Progenitor cell of endocrine pancreas (in vitro differentiated cells): ENCODE measurements at places on chromosomes 12 and 14.

GRCh38 chr14:61326146-61326545 lies 4.8 kb downstream of the PRKCH start:
- DNase-seq = no peak

GRCh38 chr12:5260086-5260485 lies 171.8 kb upstream of the NTF3 start:
- DNase-seq = no peak

- no peak for DNase-seq
These were observed 2.4 kb upstream of the WIF1 start for GRCh38 chr12:65123435-65124063.

GRCh38 chr14:51901475-51902024 lies 41.1 kb downstream of the GNG2 start:
- DNase-seq = no peak

DNA sequence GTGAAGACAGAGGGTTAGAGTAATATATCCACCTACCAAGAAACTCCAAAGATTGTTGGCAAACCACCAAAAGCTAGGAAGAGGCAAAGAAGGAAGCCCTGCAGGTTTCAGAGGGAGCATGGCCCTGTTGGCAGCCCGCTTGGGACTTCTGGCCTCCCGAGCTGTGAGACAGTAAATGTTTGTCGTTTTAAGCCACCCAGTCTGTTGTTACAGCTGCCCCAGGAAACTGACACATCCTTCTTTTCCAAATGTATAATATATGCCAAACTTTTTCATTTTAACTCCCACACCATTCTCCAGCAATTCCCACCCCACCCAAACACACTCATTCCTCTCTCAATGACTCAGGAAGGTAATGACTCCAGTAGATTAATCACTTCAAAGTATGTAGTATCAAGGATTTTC lies 74.0 kb downstream of the RPS29 start:
- no peak for DNase-seq

DNA sequence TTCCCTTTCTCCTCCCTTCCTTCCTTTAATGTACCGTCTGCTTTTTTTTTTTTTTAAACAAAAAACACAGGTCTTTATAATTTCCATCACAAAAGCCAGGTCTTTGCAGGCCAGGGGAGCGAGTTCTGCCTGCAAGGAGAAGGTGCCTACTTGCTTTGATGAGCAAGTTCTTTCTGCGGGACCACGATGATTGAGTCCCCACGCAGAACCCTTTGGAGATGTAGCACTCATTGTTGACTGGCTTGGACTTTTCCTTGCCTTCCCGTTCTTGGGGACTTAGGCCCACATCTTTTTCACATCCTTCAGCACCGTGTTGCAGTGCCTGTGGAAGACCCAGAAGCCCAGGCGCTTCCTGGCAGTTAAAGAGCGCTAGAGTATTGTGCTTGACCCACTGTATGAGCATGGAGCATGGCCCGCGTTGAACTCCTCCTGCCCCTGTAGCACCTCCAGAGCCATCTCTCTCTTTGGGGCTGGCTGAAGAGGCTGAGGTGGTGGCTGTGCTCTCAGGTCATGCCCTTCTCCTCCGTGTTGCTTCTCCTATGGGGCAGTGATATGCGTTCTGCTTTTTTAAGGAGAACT lies 177.6 kb downstream of the EXOC5 start:
- no peak for DNase-seq

DNA sequence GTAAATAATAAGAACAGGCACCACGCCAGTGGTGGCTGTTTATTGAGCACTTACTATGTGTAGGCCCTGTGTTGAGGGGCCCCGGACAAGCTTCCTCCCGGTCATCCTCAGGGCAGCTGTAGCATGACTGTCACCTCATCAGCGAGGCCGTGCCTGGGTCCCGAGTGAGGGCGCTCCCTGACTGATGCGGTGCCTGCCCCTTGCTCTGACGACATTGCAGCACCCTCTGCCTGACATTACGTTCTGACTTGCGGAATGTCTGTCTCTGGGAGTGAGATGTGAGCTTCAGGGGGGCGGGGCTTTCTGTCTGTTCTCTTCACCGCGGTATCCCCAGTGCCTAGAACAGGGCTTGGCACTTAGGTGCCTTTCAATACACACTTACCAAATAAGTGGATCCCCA lies 167.6 kb downstream of the RBM19 start:
- DNase-seq = no peak

DNA sequence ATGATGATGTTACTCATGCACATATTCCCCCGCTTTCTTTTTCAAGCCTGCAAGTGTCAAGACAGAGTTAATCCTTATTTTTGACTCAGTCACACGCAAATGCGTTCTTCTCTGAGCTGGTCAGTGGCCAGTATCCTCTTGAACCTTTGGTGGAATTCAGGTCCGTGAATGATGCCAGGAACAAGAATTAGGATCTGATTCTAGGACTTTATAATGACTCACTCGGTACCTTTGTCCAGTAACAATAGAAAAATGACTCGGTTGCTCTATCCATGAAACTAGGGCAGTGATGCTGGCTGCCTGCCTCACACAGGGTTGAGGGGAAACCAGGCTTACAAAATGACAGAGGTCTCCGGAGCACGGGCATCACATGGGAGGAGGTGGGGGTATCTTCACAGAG lies 185.8 kb upstream of the NUDT4 start:
- no peak for DNase-seq

DNA sequence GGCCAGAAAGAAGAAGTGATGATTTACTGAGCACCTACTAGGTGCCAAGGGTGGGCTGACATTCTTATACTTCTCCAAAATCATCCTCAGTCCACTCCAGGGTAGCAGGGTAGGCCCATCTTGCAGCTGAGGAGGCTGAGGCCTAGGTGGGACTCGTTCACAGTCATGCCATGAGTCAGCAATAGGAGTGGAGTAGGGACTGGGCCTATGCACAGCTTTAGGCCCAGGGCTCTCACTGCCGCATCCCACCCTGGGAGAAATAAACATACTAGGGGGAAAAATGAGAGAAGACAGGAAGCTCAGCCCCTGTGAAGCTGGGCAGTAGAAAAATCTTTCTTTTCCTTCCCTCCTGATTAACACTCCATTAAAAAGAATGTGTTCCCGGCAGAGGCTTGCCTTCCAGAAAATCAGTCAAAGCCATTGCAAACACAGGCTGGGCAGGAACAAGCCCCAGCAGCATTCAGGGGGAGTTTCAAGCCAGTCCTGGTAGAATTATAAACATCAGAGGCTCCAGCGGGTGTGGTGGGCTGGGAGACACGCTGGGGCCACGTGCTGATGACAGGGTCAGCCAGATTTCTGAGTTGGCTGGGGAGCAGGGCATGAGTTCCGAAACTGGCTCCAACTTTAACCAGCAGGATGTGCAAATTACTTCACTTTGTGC lies 1.8 kb downstream of the HSPB8 start:
- DNase-seq = no peak

DNA sequence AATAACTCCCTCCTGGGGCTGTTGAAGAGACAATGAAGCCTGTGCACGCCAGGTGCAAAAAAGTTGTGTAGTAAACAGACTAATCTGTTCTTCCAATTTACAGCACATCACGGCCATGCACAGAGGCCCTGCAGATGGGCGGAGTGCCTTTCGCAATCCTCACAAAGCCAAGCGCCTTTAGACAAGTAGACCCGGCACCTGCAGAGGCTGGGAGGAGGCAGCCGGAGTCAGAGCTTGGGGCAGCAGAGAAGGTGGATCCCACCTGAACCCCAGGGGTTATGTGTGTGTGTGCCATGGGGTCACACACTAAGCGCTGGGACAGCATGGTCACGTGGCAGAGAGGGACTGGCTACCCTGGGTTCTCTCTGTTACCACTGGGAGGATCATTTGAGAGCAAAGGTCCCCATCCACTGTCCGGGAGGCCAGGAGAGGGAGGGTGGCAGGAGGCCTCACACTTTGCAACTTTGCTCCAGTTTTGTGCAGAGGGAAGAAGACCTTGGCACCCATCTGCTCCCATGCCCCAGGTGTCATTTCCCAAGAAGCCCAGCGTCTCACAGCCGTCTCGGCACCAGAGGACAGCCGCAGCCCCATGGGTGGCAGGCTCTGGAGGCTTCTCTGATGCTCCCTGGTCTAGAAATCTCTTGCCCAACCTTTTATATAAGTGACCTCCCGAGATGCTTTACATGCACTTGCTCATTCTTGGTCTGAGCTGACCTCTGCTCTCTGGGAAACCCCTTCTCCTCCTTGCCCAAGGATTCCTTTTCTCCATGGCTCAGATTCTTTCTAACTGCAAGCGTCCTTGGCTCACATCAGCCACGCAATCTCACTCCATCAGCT lies 80.0 kb upstream of the DICER1 start:
- no peak for DNase-seq

DNA sequence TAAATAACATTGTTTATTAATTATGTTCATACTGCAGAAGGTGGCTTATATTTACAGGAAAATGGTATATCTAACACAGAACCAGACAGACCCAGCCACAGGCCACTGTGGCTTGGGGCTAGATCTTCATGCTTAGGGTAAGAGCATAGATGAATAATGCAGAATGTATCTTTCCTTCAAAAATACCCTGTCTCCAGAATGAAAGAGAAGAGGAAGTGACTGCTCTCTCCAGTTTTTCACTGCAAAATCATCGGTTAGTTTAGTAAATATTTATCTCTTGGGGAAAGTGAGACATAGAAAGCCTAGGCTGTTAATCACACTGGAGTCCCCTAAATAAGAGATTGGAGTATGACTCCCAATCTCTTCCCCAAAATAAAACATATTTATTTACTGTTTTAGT lies 453.7 kb downstream of the NAV3 start:
- DNase-seq = no peak

DNA sequence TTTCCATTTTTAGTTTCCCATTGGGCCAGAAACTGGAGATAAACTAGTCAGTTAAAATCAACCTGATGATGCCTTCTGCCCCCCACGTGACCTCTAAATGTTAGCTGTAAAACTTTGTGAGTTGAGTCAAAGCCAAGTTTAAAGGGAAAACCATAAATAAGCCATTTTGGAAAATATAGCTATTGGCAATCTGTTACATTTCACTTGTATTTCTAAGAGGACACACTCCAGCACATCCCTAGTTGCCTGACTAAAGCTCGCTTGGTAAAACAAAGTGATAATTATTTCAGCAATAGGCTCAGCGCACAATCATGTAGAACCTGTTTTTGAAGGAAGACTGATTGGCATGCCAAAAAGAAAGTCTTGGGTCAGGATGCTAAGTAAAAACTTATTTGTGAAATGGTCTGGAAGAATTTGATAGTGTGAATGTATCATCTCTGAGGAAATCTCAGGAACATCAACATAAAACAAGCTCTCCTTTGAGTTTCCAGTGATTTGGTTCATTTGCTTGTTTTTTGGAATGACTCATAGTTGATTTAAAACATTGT lies 49.2 kb upstream of the AEBP2 start:
- no peak for DNase-seq

DNA sequence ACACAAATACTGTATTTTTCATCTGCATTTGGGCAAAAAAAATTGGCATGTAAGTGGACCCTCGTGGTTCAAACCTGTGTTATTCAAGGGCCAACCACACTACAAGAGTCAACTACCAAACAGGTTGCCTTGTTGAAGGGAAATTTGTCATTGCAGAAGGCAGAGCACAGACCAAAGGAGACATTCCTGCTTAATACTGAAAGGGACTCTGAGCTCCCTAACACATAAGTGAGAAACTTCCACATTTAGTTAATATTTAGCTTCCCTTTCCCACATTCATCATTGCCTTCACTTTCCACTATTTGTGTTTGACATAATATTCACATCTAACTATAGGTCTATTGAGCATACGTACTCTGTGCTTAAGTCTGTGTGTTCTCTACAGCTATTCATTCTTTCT lies 266.9 kb downstream of the KCNH5 start:
- DNase-seq = no peak

DNA sequence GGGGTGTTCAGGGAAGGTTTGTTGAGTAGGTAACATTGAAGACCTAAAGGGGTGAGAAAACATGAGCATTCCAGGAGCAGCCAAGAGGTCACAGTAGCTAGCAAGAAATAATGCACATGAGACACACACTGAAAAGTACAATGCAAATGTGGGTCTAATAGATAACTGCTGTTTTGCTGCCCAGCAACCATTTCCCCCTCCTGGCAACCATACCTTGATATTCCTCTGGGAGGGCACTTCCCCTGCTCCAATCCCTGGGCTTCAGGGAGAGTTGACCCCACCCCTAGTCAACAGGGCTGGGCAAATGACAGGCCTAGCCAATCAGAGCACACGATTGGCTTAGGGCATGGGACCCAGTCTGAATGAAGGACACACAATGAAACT lies 8.5 kb upstream of the ACTN1 start:
- no peak for DNase-seq

GRCh38 chr14:72308967-72309485 lies 376.8 kb downstream of the RGS6 start:
- no peak for DNase-seq

- no peak for DNase-seq
These were observed 3.7 kb downstream of the CLEC4A start for GRCh38 chr12:8127138-8127537.

- DNase-seq = no peak
These were observed 3.3 kb downstream of the RAD52 start for GRCh38 chr12:946212-946611.

DNA sequence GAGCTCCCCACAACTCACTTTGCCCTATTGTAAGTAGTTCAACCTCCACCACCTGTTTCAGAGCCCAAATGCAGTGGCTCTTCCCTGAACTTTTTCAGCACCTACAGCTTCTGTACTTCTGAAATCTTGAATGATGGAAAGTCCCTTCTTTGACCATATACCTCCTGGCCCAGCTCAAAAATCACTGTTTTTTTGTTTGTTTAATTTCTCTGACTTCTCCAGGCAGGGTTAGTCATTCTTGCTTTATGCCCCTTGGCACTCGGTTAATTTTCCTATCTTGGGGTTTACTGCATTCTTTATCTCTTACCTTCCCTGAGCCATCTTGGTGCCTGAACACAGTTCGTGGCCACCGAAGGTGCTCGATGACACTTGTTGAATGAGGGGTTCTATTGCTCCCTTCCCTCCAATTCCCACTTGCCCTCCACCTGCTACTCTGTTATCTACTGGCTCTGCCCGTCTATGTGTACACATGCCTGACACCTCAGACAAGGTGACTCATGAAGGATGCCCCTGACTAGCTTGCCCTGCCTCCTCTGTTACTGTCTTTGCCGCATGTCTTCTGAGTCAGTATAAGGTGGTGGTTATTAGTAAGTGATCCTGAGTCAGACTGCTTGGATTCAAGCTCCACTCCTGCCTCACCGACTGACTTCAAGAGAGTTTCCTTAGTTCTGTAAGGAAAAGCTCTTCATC lies 4.4 kb downstream of the AMHR2 start:
- DNase-seq = no peak

GRCh38 chr12:108297424-108297823 lies 41.7 kb downstream of the CMKLR1 start:
- DNase-seq = no peak

DNA sequence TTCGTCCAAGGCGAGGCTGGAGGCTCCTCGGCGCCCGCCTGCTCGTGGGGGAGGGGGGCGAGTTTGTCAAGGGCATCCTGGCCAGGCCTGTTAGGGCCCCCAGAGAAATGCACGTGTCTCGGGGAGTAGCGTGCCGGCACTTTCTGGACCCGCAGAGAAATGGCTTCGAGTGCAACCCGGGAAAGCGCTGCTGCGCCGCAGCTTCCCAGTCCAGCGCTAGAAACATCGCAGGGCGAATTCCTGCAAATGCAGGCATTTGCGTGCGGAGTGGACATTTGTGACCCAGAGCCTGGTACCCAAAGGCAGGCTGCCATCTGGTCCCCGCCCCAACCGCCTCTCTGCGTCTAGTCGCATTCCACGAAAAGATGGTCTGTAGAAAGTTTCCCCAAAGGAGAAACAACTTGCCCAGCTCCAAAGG lies 756 bp downstream of the LGR5 start:
- no peak for DNase-seq
